LHCN-M2 (cell line): ENCODE measurements at places on chromosomes 11 and 22. TPM values are rescaled to one million over a fixed set of nuclear protein-coding genes. Genes with fewer than 3 reads are reported as not detected.

DNA sequence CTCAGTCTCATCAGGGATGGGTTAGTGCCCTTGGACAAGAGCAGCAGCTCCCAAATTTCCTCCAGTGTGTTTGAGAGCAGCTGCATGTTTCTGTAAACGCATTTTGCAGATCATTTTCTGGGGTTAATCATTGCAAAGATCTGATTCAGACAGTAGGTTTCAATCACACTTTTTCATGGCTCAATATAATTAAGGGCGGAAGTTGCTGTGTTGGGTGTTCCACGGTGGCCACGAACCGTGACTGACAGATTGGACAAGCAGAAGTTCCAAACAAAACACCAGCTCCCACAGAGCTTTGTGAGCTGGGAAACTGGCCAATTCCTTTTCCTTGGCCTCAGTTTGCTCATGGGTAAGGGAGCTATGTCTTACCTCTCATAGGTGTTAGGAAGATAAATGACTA lies 8.4 kb upstream of the RASSF10 start:
- DNase-seq = no peak

- no peak for DNase-seq
Observed at GRCh38 chr11:129365816-129366215, 9.8 kb upstream of the BARX2 start.

- no peak for DNase-seq
Observed at GRCh38 chr11:35216962-35217678, 78.1 kb downstream of the CD44 start.

- DNase-seq = no peak
Observed at GRCh38 chr11:126978911-126979310, 21.7 kb downstream of the KIRREL3 start.

PHRF1 gene
- total RNA-seq = 35.6 and 36.2 TPM in 2 replicates
